ENCODE measurements at places on chromosomes 16 and 17.
A peak's percentile ranks its signal among the peaks of the same experiment; 100 is the strongest.

DNA sequence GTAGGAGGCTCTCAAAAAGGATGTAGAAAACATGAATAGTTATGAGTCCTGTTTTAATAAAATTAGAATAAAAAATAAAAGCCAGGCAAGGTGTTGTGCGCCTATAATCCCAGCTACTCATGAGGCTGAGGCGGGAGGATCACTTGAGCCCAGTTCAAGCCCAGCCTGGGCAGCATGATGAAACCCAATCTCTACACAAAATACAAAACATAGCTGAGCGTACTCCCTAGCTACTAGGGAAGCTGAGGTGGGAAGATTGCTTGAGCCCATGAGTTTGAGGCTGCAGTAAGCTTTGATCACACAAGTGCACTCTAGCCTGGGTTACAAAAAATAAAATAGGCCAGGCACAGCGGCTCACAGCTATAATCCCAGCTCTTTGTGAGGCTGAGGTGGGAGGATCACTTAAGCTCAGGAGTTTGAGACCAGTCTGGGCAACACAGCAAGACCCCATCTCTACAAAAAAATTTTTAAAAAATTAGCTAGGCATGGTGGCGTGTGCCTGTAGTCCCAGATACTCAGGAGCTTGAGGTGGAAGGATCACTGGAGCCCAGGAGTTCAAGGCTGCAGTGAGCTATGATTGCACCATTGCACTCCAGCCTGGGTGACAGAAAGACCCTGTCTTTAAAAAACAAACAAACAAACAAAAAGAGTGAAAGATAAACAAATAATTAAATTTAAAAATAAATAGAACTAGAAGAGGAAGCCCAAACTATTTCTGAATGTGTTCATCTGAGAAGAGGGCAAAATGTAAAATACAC, 17.2 kb upstream of the PRM1 start:
- DNase-seq, result no peak

GRCh38 chr17:34542700-34543336, 36.6 kb upstream of the TMEM132E start:
- peak; percentile 66 for DNase-seq

DNA sequence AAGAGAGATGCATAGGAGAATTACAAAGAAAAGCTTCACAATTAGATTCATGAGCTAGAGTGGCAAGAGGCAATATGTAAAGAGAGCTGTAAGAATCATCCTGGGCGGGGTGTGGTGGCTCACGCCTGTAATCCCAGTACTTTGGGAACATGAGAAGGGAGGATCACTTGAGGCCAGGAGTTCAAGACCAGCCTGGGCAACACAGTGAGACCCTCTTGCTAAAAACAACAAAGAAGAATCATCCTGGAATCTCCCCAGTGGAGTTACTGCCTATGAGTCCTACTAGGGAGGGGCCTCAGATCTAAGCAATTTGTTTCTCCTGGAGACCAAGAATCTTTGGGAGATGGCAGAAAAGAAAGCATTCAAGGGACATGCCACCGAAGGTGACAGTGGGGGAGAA, 119.1 kb downstream of the HIC1 start:
- no peak for DNase-seq

GRCh38 chr17:39740357-39741111, 2.8 kb downstream of the GRB7 start:
- no peak for DNase-seq

- no peak for DNase-seq
Observed at GRCh38 chr16:67647681-67648080, 2.7 kb downstream of the CARMIL2 start.

- no peak for DNase-seq
Observed at GRCh38 chr16:12391956-12392355, 411.7 kb downstream of the CPPED1 start.
